Sigmoid colon (tissue), 7 donors: ENCODE measurements at places on chromosomes 13 and 19. TPM values are rescaled to one million over a fixed set of nuclear protein-coding genes. Genes with fewer than 3 reads are reported as not detected.

Gene ADGRE2
- total RNA-seq, result 0.49 TPM

Gene FFAR2
- total RNA-seq, result 0.81 TPM

Gene RNF17
- 1.4 TPM for total RNA-seq

- DNase-seq, result no peak
- H3K27me3 ChIP-seq, result peaks cover 40% of the 10 kb centered on the region
- H3K4me3 ChIP-seq, result no peak overlapping the region
- H3K27ac ChIP-seq, result no peak overlapping the region
- no peaks in the 10 kb centered on the region for H3K36me3 ChIP-seq
- H3K4me1 ChIP-seq, result peaks cover 6% of the 10 kb centered on the region
These were observed 20.6 kb downstream of the GRIN2D start for GRCh38 chr19:48413879-48414587.

- H3K4me3 ChIP-seq, result no peak overlapping the region
- H3K4me1 ChIP-seq, result no peaks in the 10 kb centered on the region
- H3K27me3 ChIP-seq, result peaks cover 6% of the 10 kb centered on the region
- no peaks in the 10 kb centered on the region for H3K36me3 ChIP-seq
- H3K27ac ChIP-seq, result no peak overlapping the region
These were observed 154.0 kb upstream of the GPR12 start for GRCh38 chr13:26914624-26915023.

GRCh38 chr19:19053508-19054314 lies 10.1 kb upstream of the SLC25A42 start:
- DNase-seq, result peak; percentile 79
- H3K4me1 ChIP-seq, result no peaks in the 10 kb centered on the region
- H3K36me3 ChIP-seq, result no peaks in the 10 kb centered on the region
- H3K27ac ChIP-seq, result no peak overlapping the region
- H3K27me3 ChIP-seq, result no peaks in the 10 kb centered on the region
- H3K4me3 ChIP-seq, result no peak overlapping the region

- no peaks in the 10 kb centered on the region for H3K27me3 ChIP-seq
- H3K27ac ChIP-seq, result no peak overlapping the region
- no peak for DNase-seq
- no peaks in the 10 kb centered on the region for H3K4me1 ChIP-seq
These were observed 94.5 kb upstream of the VSTM2B start for GRCh38 chr19:29431332-29431731.

DNA sequence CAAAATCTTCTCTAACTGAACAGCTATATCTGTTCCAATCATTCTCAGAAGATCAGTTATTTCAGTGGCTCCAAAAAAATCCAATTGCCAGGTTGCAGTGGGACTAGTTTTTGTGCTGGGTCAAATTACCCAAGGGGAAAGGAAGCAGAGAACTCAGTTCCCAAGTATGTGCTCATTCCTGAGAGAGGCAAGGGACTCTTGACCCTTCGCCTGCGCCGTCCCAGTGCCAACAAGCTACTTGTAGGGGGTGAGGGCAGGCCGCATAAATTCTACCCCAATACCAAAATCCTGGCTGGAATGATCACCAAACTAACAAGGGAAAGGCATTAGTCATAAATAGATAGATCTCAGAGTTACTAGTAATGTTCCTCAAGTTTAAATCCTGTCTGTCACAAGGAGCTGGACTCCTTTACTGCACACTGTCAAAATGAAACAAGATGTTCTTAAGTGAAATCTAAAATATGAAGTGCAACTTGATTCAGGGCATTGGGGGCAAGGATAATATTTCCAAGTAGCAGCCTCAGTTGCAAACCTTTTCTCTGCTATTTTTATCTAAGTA lies 50.6 kb downstream of the XPO4 start:
- H3K36me3 ChIP-seq, result no peaks in the 10 kb centered on the region
- no peak overlapping the region for H3K4me3 ChIP-seq
- DNase-seq, result no peak
- H3K27ac ChIP-seq, result no peak overlapping the region

DNA sequence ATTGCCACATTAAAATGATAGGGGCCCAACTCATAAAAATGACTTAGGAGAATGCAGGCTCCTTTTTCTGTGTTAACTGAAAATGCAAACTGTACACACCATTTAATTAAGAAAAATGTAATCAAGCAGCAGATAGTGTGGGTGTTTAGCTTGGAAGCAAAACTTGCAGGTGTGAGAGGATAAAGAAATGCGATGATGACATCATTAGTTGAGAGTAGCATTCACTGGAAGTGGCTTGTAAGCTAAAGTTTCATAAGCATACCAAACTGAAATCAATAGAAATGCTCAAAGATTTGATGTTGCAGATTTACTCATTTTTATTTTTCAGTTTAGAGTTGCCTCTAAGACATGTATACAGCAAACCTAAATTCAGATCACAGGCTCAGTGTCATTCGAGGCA lies 86.6 kb downstream of the PRR20E start:
- no peaks in the 10 kb centered on the region for H3K36me3 ChIP-seq
- H3K4me3 ChIP-seq, result no peak overlapping the region
- H3K4me1 ChIP-seq, result no peaks in the 10 kb centered on the region
- H3K27me3 ChIP-seq, result no peaks in the 10 kb centered on the region
- no peak for DNase-seq
- H3K27ac ChIP-seq, result no peak overlapping the region

DNA sequence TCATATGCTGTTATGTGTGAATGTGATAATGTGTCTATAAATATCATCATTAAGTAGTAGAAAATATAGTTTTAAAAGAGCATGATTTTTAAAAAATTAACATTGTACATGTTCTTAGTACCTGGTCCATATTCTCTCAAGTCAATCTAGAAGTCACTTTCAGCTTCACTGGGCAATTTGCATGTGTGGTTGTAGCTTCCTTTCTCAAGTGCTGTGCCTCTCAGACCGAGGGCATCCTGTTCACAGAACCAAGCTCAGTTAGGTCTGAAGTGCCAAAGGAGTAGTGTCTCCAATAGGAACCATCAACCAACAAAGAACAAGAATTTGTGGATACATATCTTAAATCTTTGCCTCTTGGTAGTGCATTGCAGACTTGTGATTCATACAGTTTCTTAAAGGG lies 541.8 kb upstream of the SLC10A2 start:
- H3K4me1 ChIP-seq, result no peaks in the 10 kb centered on the region
- H3K36me3 ChIP-seq, result no peaks in the 10 kb centered on the region
- H3K27ac ChIP-seq, result no peak overlapping the region
- H3K27me3 ChIP-seq, result no peaks in the 10 kb centered on the region
- no peak for DNase-seq

DNA sequence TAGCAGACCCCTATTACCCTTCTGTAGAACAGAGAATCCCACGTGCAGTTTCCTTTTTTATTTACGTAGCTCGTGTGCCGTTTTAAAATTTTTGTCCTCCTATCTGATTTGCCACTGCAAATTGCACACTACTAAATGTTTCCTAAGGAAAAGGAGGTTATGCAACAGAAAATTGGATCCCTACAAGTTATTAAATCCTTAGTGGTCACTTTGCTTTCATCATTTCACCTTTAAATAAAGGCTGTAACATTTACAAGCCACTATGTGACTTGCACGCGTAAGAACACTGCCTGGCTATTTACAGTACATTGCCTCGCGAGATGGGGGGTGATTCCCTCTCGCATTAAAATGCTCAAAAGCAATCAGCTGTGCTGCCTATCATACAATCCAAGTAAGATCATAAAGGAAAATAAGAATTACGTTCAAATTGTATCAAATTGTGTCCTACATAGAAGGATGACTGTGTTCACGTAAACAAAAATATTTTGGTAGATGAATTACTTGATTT lies 525.6 kb downstream of the SUCLA2 start:
- H3K27ac ChIP-seq, result no peak overlapping the region
- H3K36me3 ChIP-seq, result no peaks in the 10 kb centered on the region
- no peaks in the 10 kb centered on the region for H3K27me3 ChIP-seq
- no peak for DNase-seq
- H3K4me3 ChIP-seq, result no peak overlapping the region

DNA sequence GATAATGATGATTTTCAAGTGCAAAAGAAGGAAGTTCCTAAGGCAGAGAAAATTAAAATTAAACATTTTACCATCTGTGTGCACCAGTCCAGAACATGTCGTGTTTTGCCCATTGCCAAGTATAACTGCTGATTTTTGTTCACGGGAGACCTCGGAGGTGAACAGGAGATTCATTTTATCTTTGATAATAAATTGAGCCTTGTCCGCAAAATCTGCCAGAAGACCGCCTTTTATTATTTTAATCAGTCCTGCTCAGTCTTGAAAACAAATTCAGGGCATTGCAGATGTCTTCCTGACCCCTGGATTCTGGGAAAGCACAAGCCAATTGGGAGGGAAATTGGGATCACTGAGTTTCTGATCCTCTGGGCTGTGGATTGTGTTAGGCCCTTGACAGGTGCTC lies 165.9 kb downstream of the STK24 start:
- peaks cover 9% of the 10 kb centered on the region for H3K36me3 ChIP-seq
- no peak overlapping the region for H3K27ac ChIP-seq
- H3K27me3 ChIP-seq, result no peaks in the 10 kb centered on the region
